ENCODE measurements at places on chromosomes 11 and 22.

- no peak for DNase-seq
These were observed 2.6 kb downstream of the FAM180B start for GRCh38 chr11:47589118-47589517.

DNA sequence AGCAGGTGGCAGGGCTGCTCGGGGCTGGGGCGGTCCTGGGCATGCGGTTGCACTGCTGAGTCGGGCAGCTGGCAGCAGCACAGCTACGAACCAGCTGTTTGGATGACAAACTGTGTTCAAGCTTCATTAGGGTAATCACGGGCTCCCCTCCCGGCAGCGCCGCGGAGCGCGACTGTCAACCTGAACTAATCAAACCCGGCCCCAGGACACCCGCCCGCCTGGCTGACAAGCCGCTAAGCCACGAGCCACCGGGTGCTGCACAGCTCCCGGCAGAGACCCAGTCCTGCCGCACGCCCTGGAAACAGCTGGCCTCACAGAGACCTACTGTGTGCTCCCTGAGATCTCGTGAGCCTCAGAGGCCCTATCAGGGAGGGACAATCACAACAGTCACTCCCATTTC is 60.6 kb upstream of the TCF20 start:
- DNase-seq, result peak; percentile 88

DNA sequence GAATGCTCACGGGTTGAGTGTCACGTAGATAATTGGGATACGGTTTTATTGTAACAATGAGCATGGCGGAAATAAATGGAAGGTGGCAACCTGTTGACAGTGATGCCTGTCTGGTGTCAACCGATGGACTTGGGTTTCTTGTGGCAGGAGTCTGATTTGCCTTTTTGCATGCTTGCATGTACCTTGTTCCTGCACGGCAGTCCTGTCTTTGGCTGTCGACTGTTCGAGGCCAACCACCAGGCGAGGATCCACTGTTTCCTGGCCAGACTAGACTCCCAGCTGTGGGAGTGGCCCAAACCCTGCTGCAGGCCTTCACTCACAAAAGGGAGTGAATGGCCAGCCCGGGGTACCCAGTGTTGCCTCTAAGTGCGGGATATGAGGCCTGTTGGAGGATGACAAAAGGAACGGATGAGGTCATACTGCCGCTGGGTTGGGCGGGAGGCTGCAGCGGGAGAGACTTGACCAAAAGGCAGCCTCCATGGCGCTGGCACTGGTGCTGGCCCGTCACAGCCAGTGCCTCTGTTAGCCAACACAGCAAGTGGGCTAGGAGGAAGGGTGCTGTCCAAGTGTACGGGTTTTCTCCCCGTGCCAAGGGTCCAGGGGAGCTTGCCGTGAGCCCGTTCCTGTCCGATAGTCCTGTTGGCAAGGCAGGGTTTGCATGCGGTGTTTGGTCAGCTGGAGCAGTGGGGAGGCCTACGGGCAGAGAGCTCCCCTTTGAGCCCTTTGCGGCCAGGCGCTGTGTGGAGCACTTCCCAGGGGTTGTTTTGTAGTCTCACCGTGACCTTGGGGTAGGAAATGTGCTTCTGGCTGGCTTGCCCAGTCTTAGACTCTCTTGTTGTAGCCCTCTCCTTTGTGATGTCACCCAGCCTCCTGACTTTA is 974 bp downstream of the DGCR8 start:
- DNase-seq, result peak; percentile 71

DNA sequence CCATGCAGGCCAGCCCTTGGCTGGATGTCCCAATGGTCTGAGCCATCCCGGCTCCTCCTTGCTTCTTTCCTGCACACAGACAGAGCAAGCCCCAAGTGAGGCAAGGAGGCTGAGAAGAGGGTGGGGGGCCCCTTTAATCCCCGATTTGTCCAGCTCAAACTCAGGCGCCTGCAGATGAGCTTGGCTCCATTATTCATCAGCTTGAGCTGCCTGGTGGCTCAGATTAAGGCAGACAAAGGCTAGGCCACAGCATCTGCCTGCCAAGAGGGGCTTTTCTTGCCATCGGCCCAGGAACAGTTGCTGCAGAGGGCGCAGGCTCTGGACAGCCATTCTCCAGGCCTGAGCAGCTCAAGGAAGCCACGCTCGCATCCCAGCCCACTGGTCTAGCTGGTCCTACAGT is 35.4 kb downstream of the LMO1 start:
- no peak for DNase-seq

DNA sequence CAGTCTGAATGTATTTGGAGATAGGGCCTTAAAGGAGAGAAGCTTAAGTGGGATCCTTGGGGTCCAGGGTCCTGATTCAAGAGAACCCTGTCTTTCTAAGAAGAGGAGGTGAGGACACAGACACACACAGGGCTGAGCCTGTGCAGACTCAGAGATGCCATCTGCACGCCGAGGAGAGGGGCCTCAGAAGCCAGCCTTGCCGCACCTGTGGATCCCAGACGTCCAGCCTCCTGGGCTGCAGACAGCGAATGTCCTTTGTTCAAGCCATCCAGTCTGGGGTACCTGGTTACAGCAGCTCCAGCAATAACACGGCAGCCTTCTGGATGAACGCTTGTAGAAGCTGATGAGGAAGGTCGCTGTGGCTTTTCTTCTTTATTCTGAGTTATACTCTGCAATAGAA is 1086.1 kb downstream of the BRD1 start:
- no peak for DNase-seq

DNA sequence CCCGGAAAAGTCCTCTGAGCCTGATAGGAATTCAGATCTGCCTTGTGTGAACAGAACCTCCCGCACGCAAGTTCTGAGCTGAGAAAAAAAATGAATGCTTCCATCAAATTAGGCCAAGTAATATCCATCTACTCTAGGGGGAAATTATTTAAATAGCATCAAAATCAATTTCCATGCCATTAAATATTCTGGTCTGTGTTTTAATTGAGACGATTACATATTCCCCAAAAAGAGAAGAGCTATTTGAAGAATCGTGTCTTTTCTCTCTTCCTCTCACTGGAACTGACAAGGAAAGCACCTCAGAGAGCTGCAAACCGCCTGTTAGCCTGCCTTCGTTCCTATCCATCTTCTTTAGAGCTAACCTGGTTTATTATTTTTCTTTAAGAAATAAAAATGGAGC is 96.0 kb downstream of the SEZ6L start:
- DNase-seq, result no peak

DNA sequence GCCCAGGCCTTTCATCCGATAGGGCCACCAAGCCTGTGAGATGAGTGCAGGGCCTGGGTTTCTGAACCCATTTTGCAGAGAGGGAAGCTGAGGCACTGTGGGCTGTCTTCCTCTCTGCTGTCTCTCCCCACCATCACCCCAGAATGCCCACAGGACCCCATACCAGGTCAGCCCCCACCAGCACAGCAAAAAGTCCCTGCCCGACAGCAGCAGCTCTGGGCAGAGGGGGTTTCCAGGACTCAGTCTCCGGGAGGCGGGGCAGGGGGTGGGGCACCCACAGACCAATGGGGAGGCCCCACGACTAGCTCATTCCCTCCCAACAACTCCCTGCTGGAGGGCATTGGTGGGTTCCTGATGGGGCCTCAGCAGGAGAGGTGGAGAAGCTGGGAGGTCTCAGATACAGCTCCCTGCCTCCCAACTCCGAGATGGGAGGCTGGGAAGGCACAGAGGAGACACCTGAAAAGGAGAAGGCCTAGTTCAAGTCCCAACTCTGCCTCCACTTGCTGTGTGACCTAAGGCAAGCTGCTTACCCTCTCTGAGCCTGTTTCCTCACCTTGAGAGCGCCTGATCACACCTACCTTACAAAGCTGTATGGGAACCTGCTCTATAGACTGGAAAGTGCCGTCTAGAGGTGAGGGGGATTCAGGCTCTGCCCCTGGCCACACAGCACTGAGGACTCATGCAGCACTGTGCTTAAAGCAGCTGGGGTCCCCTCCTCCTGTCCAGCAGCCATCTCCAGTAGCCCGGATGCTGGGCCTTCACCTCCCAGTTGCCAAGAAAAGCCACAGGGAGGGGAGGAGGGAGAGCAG is 3.5 kb downstream of the CBX7 start:
- no peak for DNase-seq

GRCh38 chr11:62497132-62497801 is 49.3 kb downstream of the AHNAK start:
- peak; percentile 53 for DNase-seq

DNA sequence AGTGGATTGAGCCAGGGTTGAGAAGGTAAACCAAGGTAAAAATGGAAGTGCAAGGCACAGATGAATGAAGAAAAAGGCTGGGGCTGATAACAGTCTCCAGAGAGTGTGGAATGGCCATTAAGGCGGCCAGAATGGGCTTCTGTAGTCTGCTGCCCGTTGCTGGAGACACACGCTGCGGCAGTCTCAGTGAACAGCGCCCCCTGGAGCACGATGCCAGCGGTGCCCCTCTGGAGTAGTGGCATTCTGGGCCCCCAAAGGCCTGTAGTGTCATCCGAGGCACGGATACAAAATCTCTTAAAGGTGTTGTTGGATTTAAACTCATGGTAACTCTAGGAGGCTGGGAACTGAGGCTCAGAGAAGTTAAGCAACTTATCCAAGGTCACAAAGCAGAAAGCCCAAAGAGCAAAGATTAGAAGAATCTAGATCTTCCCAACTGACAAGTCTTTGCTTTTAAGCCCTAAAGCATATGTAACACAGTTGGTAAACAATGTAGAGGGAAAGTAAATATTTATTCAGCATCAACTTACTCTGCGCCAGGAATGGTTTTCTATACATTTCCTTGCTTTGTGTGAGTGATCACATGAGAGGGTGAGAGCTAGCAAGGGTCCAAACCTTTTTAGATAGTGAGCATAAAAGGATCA is 18.2 kb downstream of the KCNJ1 start:
- DNase-seq, result no peak

DNA sequence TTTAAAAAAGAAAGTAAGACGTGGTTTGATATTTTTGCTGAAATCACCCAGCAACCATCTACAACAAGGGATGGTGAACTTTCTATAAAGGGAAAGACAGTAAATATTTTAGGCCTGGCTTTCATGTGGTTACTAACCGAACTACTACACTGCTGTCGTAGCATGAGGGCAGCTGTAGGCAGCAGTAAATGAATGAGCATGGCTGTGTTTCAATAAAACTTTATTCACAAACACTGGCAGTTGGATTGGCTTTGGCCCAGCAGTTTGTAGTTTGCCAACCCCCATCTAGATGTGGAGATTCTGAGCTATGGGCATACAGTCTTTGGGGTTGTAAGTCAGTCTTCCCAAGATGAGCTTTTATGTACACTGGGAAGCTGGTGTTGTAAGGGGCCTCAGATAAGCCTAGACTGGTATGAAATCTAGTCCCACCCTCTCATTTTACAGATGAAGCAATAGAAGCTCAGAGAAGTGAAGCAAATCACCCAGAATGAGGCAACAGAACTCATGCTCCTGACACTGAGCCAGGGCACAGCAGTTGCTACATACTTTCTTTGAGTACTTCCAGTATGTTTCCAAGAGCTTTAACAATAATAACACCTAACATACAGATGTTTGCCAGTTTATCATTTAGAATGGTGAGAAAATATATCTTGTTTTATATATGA is 204.4 kb downstream of the ADAMTS15 start:
- DNase-seq, result no peak

DNA sequence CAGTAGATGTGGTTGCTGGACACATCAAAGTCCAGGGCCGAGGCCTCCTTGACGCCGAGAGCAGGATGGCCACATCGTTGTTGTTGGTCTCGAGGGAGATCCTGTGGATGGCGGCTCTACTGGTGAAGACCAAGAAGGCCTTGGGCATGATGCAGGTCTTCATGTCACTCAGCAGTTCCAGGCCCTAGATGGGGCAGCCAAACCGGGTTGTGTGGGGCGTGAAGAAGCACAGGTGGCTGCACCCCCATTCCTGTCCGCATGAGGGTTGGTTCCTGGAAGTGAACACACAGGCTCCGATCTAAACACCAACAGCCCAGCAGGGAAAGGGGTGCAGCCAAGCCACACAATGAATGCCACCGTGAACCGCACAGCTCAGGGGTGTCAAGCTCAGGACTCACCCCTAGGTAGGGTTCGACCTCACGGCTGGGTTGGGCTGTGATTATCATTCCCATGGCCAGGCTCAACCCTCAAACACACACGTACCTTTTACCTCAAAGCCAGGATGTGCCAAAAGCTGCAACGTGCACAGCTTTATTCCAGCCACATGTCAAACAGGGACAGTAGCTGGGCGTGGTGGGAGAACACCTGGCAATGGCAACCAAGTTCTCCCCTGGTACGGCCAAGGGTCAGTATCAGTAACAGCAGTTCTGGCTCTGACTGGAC is 132.3 kb downstream of the CRYBB2 start:
- DNase-seq, result no peak

GRCh38 chr11:72263361-72263760 is 19.4 kb upstream of the PHOX2A start:
- no peak for DNase-seq

DNA sequence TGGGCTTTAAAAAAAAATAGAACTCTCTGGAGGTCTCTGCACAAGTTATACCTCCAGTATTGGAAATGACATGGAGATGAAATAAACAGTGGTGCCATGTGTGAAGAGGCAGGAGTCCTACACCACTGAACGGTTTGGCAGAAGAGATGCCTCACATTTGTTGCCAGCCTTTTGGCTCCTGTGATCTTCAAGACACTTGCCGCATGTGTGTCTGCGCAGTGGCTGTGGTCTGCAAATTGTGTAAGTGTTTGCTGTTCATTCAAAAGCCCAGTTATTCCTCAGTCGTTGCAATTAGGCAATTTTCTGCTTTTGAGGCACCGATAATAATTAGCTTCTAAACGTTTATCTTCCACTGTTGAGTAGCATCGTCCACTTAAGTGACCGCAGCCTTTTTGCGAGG is 319.1 kb downstream of the BRD1 start:
- no peak for DNase-seq

DNA sequence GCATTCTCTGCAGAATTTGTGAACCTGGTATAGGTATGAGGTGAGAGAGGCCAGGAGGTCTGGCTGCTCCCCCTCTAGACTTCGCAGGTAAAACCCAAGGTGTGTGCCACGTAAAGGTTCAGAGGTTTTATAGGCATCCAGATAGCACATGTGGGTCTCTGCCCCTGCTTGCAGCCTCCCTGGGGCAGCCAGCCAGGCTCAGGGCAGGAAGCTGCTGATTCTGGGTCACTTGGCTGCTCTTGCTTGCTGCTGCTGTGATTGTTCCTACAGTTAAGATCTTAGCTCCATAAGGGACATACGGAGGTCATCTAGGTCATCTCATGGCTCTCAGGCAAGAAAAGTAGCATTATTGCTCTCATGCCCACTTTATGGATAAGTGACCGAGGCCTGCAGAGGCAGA is 30.2 kb downstream of the ZBTB16 start:
- no peak for DNase-seq
